NCI-H146 (cell line): ENCODE measurements at places on chromosomes 5 and 9.

- no peak for DNase-seq
Measured at GRCh38 chr9:133463234-133463863, 3.6 kb downstream of the CACFD1 start.

DNA sequence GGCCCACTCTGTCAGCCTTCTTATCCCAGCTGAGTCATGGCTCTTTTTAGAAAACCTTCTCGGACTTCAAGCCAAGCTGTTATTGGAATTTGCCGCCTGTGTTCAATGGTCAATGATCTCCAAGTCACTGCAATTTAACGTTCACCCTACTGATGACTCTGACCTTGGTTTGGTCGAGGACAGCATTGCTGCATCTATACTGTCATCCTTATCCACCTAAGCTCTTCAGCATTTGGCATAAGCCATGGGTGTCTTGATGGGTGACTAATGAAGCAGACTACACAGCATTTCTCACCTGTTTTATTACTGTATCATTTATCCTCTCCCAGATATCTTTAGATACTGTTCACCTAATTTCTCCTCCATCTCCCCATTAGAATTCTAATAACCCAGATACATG, 5.6 kb upstream of the HSPB3 start:
- no peak for DNase-seq

- DNase-seq: no peak
Measured at GRCh38 chr9:124470306-124470705, 20.1 kb downstream of the ADGRD2 start.

- no peak for DNase-seq
Measured at GRCh38 chr5:58245476-58245840, 214.4 kb downstream of the PLK2 start.

DNA sequence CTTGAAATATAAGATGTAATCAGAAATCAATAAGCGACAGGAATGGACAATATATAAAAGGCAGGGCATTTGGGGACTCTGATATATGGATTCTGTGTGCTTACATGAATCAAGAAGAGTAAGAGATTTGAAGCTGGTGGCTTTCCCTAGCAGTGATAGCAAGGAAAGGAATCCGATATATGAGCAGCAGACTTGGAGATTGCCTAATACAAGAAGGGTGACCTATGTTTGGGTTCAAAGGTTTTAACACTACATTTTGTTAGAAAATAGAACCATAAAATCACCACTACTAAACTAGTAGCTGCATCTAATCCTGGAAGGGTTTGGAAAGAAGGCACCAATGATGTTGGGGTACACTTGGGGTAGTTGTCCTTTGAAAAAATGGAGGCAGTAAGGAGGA, 2.4 kb upstream of the OR1L3 start:
- DNase-seq: no peak

- peak; percentile 71 for DNase-seq
Measured at GRCh38 chr9:133147412-133148198, 16.1 kb downstream of the GBGT1 start.

GRCh38 chr5:45696206-45696836, at the start of gene HCN1:
HCN1 (minus strand) TSS chr5:45696380.
- DNase-seq: no peak

DNA sequence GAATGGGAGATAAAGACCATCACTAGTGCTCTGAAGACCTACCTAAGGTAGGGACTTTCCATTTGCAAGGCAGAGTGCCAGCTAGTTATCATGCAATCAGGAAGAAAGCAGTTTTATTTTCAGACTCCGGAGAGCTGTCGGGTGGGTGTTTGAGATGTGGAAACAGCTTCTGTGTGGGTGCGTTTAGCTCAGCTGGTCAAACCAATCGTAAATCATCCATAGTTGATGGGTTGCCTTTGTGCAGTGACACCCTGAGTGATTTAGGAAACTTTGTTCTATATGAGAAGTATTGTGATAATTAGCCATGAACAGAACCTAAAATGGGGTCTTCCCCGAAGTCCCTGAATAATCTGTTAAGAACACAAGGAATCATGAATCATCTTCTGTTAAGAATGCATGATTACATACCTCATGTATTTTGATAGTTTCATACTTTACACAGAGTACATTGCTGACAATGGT, 284.3 kb downstream of the ARHGAP26 start:
- no peak for DNase-seq

DNA sequence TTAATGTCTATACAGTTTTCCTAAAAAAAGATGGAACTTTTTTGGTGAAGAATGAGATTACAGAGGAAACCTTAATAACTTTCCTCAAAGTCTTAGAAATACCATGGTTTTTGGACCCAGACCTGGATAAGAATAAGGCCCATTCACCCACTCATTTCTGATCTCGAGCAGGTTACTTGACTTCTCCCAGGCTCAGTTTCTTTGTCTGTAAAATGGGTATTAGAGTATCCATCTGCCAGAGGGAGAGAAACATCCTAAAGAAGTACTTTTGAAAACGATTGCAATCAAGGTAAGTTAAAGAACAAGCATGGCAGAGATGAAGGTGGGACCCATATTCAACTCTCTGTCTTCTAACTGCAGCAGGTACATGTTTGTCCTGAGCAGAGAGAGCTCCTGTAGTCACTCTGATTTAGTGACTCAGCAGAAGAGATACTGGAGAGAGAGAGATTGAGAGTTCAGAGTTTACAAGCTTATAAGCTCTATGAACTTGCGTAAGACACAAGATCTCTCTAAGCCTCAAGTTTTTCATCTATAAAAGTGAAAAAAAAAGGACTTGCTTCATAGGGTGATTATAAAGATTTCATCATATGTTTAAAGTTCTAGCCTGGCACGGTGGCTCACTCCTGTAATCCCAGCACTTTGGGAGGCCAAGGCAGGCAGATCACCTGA, 379.4 kb upstream of the SGCD start:
- no peak for DNase-seq

- no peak for DNase-seq
Measured at GRCh38 chr5:54547711-54548250, 30.2 kb downstream of the SNX18 start.

GRCh38 chr9:133659516-133659915, 23.4 kb downstream of the DBH start:
- DNase-seq: no peak

- no peak for DNase-seq
Measured at GRCh38 chr5:150262502-150262901, 27.1 kb downstream of the CAMK2A start.

GRCh38 chr9:93859431-93860215, 95.5 kb downstream of the BARX1 start:
- no peak for DNase-seq

- DNase-seq: no peak
Measured at GRCh38 chr5:102718819-102719218, 36.3 kb upstream of the PAM start.

GRCh38 chr5:149807176-149807575, 77.1 kb downstream of the PPARGC1B start:
- DNase-seq: no peak

- DNase-seq: peak; percentile 41
Measured at GRCh38 chr9:137316012-137316981, 14.2 kb upstream of the NRARP start.

DNA sequence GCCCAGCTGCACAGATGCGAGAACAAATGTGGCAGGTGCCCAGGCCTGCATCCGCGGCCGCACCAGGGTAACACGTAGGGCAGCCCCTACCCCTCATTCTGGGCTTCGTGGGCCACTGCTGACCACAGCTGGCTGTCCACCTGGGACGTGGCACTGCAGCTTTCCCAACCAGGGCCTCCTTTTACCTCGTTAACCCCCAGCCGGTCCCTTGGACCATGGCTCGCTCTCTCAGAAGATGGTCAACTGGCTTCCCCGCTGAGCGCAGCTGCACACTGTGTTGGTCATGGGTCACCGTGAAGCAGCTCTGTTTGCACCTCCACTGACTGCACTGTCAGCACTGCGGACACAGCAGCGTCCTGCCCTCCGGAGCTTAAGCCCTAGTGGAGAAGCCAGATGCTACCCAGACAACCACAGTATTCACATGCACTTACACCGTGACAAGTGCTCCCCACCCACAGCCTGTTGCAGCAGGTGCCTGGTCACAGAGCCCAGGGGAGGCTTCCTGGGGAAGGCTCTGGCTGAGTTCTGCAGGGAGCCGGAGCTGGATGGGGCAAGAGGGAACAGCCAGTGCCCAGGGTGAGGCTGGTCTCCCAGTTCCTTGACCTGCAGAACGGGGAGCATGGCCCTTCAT, 10.5 kb upstream of the PLEKHG4B start:
- peak; percentile 73 for DNase-seq
